ENCODE measurements at places on chromosomes 3 and 15. TPM values are rescaled to one million over a fixed set of nuclear protein-coding genes. Genes with fewer than 3 reads are reported as not detected.

DNA sequence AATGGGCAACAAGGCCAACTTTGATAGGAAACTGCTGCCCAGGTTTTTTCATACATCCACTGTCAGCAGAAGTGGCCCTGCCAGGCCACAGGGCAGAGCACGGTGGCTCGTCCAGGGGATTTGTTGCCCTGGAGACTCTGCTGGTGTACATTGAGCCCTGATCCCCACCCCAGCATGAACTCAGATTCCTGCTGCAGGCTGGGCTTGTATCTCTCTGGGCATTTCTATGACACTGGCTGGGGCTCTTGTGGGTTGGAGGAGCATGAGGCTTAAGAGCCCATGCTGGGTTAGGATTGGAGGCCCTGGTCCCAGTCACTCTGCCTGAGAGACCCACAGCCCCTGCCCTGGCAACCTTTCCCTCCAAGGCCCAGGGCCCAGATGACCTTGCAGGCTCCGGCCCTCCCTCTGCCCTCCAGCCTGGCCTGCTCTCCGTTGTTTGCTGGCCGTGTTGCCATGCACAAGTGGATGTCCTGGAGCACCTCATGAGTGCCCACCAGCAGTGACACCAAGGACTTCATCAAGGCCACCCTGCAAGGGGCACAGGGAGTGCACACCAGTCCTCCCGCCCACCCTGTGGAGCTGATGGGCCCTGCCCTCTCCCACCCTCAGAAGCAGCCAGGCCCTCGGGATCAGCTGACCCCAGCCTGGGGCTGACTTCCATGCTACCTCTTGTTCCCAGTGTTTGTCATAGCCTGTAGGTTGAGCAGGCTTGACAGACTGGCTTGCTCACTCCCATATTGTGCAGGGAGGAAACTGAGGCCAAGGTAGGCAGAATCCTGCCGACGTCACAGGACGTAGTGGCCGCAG, 58.2 kb downstream of the ZNF445 start:
- H3K36me3 ChIP-seq = no peaks in the 10 kb centered on the region
- DNase-seq = no peak
- H3K27ac ChIP-seq = no peak overlapping the region
- no peak overlapping the region for H3K4me3 ChIP-seq
- no peaks in the 10 kb centered on the region for H3K4me1 ChIP-seq
- no peaks in the 10 kb centered on the region for H3K27me3 ChIP-seq

The EIF2A gene
- 52.4 TPM for total RNA-seq

DNA sequence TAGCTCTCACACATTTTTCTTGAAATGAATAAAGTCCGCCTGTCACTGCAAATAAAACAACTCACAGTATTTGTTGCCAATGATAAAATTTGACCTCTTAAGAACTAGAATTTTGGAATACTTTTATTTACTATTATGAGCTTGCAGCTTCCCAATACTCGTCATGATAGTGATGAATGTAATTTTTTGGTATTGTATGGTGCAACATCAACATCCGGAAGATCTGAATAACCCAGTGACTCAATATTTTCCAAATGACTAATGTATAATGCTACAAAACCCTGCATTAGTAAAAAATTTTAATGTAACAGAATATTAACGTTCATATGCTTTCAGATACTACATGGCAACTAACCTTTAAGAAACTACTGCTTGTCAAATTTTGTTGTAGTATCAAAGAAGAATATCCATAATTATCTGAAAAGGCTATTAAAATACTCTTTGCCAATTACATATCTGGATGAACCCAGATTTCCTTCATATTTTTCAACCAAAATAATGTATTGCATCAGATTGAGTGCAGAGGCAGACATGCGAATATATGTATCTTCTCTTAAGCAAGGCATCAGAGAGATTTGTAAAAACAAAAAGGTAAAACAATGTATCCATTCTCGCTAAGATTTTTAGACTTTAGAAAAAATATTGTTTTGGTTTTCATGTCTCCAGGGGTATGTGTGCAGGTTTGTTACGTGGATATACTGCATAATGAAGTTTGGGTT, 95.3 kb downstream of the IGF2BP2 start:
- H3K27me3 ChIP-seq = no peaks in the 10 kb centered on the region
- peaks cover 5% of the 10 kb centered on the region for H3K4me1 ChIP-seq
- H3K4me3 ChIP-seq = no peak overlapping the region

- no peak for DNase-seq
- no peaks in the 10 kb centered on the region for H3K4me1 ChIP-seq
- no peaks in the 10 kb centered on the region for H3K27me3 ChIP-seq
- H3K27ac ChIP-seq = peak overlapping the region; percentile 12
- H3K4me3 ChIP-seq = no peak overlapping the region
Observed at GRCh38 chr3:185366074-185366335, 3.1 kb downstream of the MAP3K13 start.

DNA sequence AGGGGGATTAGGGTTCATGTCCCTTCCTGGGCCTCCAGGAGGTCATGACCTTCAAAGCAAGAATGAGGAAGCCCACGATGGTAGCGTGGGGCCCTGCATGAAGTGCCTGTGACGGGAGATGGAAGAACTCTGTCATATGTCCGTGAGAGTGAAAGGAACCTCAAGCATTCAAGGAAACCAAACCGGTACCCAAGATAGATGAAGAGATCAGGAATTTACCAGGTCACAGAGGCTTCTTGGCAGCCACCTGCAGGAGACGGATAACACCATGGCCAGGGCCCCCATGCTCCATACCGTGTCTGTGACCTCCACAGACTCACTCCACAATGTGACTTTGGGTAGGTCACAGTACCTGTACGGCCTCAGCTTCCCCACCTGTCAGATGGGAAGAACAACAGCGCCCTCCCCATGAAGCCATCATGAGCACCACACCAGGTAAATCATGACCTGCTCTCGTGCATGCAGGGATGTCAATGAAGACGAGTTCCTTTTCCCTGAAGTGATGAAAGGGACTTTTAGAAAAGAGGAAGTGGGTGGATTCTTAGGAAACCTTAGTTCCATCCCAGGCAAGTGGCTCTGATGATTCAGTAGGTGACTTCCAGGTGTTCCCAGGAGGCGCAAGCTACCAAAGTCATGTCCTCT, 23.3 kb upstream of the CYP11A1 start:
- no peak for DNase-seq
- peaks cover 24% of the 10 kb centered on the region for H3K4me1 ChIP-seq
- no peaks in the 10 kb centered on the region for H3K36me3 ChIP-seq
- no peaks in the 10 kb centered on the region for H3K27me3 ChIP-seq
- H3K4me3 ChIP-seq = no peak overlapping the region
- no peak overlapping the region for H3K27ac ChIP-seq

DNA sequence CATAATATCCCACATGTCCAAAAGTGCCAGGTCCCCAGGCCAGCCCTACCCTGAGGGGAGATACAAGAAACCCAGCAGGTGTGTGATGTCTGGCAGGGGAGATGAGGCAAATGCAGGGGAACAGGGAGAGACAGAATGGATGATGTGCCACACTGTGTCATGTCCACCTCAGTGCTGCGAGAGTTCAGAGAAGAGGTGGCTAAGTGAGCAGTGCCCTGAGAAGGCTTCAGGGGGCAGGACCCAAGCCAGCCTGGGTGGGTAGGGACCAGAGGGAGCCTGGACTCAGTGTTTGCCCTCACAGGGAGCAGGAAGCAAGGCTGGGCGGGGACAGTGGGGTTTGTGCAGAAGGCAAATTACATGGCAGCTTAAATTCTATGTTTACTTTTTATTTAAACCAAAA, 61.2 kb downstream of the KLHL6 start:
- H3K4me1 ChIP-seq = peaks cover 2% of the 10 kb centered on the region
- peaks cover 6% of the 10 kb centered on the region for H3K36me3 ChIP-seq
- H3K4me3 ChIP-seq = no peak overlapping the region
- no peak for DNase-seq
- H3K27ac ChIP-seq = no peak overlapping the region
- no peaks in the 10 kb centered on the region for H3K27me3 ChIP-seq

DNA sequence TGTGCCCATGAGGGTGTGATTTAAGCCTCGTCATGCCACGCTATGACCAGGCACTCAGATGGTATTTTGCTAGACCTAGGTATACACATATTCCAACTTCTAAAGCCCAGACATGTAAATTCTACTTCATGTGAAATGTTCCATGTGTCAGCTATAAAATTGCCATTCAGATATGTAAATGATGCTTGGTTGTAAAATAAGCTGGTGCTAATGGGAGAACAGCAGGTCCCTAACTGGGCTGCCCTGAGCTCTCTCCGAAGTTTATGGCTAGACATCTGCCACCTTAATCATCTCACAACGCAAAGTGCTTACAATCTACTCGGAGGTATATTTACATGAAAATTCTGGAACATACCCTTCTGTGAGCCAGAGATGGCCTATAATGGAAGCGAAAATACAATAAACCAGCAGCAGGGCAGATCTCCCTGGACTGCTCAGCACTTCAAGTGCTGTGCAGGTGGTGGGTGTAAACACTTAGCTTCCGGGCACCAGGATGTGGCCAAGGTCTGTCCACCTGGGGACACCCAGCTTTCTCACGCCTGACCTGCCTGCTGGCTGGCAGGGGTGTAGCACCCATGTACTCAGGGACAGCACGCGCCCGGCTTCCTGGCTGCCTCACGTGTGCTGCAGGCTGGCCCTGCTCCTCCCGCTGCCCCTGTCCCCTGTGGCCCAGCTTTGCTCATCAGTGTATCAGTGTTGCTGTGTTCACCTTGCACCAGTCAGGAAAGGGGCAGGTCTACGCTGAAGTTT, 82.0 kb downstream of the CHDH start:
- no peaks in the 10 kb centered on the region for H3K27me3 ChIP-seq
- H3K27ac ChIP-seq = peak overlapping the region; percentile 26
- H3K36me3 ChIP-seq = no peaks in the 10 kb centered on the region
- DNase-seq = no peak

The PPP1R14D gene
- total RNA-seq = 0.34 TPM

DNA sequence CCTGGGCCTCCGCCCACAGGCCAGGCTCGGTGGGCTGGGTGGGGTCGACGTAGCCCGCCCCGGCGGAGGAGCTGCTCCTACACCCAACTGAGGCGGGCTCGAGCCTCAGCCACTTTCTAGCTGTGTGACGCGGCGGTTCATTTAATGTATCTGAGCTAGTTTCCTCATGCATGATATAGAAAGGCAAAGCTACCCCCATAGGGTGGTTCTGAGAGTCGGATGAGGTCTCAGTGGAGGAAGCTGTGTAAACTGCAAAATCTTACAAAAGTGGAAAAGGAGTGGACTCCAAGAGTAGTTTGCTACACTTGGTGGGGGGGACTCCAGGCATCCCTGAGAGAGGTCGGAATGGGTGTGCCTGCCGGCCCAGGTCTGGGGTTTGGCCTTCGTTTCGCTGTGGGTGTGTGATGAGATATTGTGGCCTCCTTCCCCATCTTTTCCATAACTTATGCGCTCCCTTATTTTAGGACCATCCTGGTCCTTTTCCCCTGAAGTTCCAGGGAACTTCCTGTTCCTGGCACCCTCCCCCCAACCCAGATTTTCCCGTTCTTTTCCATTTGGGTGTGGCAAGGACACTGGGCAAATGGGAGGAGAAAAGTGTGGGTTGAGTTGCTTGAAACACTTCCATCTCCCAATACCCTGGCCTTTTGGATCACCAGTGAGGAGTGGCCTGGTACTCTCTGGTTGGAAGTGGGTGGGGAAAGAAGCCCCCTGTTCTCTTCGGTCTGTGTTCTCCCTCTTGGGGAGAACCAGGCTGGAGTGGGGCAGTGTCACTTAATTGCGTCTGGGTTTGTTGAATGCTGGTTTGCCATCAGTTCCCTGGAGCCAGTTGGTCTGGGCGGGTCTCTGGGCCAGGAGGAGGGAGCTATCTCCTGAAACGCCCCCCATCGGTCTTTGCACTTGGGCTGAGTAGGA, 1.1 kb downstream of the PDIA5 start:
- no peak for DNase-seq
- H3K27ac ChIP-seq = peak overlapping the region; percentile 80
- peaks cover 42% of the 10 kb centered on the region for H3K4me1 ChIP-seq
- H3K27me3 ChIP-seq = no peaks in the 10 kb centered on the region

DNA sequence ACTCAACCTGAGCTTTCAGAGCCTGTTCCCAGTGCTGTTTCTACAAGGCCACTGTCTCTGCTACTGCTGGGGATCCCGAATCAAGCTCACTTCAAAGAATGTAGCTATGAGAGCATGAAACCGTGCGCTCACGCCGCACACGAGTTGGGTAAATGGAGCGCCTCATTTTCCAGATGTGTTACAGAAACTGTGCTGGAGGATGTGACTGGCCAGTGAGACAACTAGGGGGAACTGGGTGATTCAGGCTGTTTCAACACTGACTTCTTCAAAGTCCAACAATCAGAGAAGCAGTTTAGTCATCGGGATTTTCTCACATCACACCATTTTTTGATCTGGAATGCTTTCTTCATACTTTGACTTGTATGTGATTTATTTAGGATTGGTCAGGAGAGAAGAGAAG, 3.5 kb downstream of the ZNF710 start:
- peak overlapping the region; percentile 97 for H3K27ac ChIP-seq
- no peaks in the 10 kb centered on the region for H3K36me3 ChIP-seq
- H3K27me3 ChIP-seq = no peaks in the 10 kb centered on the region
- no peak overlapping the region for H3K4me3 ChIP-seq

The STRC gene
- 4.2 TPM for total RNA-seq

The PODXL2 gene
- total RNA-seq = 1.7 TPM

- H3K4me3 ChIP-seq = no peak overlapping the region
- H3K27ac ChIP-seq = no peak overlapping the region
- no peak for DNase-seq
- no peaks in the 10 kb centered on the region for H3K4me1 ChIP-seq
Observed at GRCh38 chr3:3847994-3848922, 49.0 kb downstream of the LRRN1 start.

The TMCO5A gene
- total RNA-seq = not detected

DNA sequence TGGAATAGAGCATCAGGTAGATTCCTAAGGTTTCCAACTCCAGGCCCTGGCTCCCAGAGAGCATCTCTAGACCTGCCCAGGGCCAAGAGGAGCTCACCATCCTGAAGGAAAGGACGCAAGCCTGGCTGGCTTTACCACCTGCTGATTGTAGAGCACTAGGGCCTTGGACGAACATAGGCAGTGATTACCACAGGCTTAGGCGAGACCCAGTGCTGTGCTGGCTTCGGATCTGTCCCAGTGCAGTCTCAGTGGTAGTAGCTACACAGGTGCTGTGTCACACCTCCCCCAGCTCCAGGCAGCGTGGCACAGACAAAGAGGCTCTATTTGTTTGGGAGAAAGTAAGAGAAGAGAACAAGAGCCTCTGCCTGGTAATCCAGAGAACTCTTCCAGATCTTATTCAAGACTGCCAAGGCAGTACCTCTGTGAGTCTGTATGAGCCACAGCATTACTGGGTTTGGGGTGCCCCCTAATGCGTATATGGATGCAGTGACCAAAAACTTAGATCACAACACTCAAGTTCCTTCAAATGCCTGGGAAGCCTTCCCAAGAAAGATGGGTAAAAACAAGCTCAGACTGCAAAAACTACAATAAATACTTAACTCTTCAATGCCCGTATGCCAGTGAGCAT, 25.4 kb downstream of the ISG20 start:
- H3K27ac ChIP-seq = no peak overlapping the region
- no peak for DNase-seq
- no peaks in the 10 kb centered on the region for H3K27me3 ChIP-seq

The SLC28A1 gene
- not detected for total RNA-seq

Measured in upper lobe of left lung (tissue), 6 donors.